ENCODE measurements at places on chromosomes 16 and 17.

DNA sequence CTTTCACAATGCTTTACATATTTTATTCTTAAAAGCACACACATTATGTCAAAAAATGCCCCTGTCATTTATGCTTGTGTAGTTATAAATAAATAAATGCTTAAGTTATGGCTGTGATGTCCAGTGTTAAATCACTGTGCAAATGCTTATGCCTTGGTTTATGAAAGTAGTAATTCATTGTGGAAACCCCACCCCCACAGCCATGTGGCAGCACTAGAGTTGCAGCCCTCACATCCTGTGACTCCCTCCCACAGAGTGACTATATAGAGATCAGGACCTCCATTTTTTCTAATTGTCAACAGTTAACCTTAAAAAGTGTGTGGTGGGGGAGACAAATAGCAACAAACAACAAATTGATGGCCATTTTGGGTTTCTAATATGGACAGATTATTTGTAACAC lies 2.4 kb downstream of the SKAP1 start:
- peak; percentile 41 for DNase-seq

GRCh38 chr16:68892214-68892613 lies 48.9 kb downstream of the TANGO6 start:
- DNase-seq, result no peak

DNA sequence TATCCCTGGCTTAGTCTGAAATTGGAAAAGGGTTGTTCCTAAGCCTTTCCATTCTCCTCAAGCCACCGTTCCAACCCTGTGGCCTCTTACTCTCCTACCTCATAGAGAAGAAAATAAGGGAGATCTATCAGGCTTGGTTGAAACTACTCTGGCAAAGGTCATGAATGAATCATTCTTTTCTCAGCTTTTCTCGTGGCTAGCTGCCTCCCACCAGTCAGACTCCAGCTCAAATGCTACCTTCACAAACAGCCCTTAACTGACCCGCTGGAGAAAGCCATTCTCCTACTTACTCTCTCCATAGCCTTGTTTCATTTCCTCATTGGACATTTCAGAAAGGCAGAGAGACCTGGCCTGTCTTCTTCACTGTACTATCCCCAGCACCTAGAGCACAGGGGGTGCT lies 8.9 kb downstream of the MYH10 start:
- DNase-seq, result no peak

GRCh38 chr17:50426472-50426782 lies 409 bp downstream of the ACSF2 start:
- DNase-seq, result no peak

DNA sequence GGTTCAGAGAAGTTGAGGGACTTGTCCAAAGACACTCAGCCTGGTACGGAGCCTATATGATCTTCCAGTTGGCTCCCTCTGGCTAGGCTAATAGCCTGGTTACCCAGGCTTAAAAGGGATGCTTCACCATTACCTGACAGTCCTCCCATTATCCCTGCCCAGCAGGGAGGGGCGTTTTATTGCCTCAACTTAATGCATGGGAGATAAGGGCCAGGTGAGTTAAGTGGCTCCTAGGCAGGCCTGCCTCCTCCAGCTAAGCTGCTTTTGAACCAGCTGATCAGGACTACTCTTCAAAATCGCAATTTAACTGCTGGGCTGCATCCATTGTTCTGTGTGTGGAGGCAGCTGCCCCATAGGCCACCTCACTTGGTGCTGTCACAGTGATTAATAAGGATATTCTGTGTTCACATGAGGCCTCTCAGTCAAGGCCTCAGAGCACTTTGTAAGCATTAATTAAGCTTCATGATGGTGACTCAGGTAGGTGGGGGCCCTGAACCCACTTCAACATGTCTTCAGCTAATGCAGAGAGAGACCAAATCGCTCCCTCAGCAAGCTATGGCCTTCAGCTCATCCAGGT lies 27.9 kb downstream of the SMPD3 start:
- DNase-seq, result no peak

GRCh38 chr16:1198194-1198593 lies 26.9 kb downstream of the TPSG1 start:
- DNase-seq, result no peak

GRCh38 chr17:75478508-75478907 lies 22.1 kb downstream of the TMEM94 start:
- DNase-seq, result no peak

DNA sequence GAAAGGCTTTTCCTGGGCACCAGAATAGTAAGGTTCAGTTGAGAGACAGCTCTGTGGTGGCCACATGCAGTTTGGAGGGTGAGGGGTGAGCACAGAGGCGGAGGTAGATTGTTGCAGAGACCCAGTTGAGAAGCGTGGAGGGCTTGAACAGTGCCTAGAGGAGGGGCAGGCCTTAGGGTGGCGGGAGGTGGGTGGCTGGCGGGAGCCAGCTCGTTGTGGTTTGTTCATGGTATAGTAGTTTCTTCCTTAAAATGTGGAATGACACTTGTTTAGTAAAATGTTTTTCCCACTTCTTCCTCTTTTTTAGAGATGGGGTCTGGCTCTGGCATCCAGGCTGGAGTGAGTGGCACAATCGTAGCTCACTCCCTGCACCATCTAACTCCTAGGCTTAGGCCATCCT lies 14.2 kb downstream of the USP10 start:
- DNase-seq, result no peak

GRCh38 chr16:11076259-11077018 lies 132.1 kb downstream of the CLEC16A start:
- no peak for DNase-seq

DNA sequence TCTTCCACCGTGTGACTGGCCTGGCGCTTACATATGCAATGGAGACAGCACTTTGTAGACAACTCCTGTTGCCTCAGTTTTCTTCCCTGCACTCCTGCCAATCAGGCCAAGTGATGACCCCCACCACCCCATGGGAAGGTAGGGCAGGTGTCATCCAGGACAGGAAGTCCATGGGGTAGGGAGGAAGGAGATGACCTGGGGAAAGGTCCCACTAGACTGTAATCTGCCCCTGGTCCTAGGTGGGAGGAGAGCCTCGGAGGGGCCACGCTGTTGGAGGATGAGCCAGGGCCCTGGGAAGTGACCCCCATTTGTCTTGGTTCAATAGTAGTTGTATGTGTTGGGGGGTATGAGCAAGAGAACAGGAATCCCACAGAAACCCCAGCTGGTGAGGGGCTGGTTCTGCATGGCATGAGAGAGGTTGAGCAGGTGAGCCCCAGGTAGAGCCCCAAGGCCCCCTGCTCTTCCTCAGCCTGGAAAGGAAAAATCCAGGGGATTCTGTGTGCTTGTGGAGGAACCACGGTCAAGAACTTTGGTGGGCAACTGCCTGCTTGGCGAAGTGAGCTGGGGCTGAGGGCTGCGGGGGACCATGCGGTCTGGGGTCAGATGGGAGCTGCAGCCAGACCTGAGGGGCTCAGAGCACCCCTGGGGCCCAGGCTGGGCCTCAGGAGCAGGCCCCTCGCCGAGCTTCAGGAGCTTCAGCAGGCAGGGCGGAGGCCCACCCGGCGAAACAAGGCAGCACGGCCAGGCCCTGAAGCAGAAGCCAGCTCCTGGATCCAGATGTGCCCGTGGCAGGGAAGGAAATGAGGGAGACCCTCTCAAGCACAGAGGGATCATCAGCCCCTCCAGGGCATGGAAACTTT lies 50.7 kb downstream of the NT5M start:
- no peak for DNase-seq

DNA sequence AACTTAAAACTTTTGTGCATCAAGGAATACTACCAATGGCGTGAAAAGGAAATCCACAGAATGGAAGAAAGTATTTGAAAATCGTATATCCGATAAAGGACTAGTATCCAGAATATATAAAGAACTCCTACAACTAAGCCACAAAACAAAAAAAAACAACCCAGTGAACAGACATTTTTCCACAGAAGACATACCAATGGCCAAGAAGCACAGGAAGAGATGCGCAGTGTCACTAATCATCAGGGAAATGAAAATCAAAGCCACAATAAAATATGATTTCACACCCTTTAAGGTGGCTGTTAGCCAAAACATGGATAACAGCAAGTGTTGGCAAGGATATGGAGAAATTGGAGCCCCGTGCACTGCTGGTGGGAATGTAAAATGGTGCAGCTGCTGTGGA lies 203.3 kb downstream of the SEC14L1 start:
- DNase-seq, result no peak

GRCh38 chr17:69268543-69269014 lies 40.0 kb upstream of the ABCA10 start:
- DNase-seq, result no peak

DNA sequence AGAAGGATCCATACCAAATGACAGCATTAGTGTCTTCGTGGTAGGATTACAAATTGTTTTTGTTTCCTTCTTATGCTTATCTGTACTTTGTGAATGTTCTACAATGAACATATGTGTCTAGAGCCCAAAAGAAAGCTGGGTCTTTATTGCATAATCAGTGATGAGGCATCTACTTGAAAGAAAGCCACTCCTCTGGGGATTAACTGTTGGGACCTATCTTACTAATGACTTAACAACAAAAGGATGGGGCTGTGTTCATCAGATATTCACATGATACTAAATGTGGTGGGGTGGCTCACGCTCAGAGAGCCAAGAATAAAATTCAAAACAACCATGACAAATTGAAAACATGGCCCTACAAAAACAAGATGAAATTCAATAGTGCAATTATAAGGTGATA lies 160.2 kb downstream of the RGS9 start:
- no peak for DNase-seq

Data from MM.1S (cell line).